ENCODE measurements at places on chromosomes 1 and 21. TPM values are rescaled to one million over a fixed set of nuclear protein-coding genes. Genes with fewer than 3 reads are reported as not detected.

The SH3BGR gene
- total RNA-seq, result 0.13 TPM

The SELP gene
- total RNA-seq, result 0.13 TPM

The CLIC6 gene
- not detected for total RNA-seq

The LHX8 gene
- not detected for total RNA-seq

The SLC9C2 gene
- not detected for total RNA-seq

The DNAJC11 gene
- 32.4 TPM for total RNA-seq

The FASLG gene
- total RNA-seq, result not detected

The TNFSF4 gene
- total RNA-seq, result 2.0 TPM

The SNAPIN gene
- total RNA-seq, result 55.5 TPM

The FCMR gene
- total RNA-seq, result 0.25 TPM

The CDC42BPA gene
- 55.0 TPM for total RNA-seq

The LHX4 gene
- total RNA-seq, result not detected

The PTPRC gene
- not detected for total RNA-seq

The C1orf56 gene
- total RNA-seq, result 1.0 TPM

The LCK gene
- total RNA-seq, result under 0.01 TPM

The PBXIP1 gene
- total RNA-seq, result 101 TPM

The NUDT4B gene
- 11.9 TPM for total RNA-seq

The CENPF gene
- total RNA-seq, result 31.2 TPM

The CLDN14 gene
- 0.26 TPM for total RNA-seq

The IQGAP3 gene
- 12.8 TPM for total RNA-seq

The GLIS1 gene
- under 0.01 TPM for total RNA-seq

The SLC25A33 gene
- total RNA-seq, result 5.3 TPM

The FAM163A gene
- total RNA-seq, result 0.51 TPM

The PLA2G5 gene
- total RNA-seq, result under 0.01 TPM
